ENCODE measurements at places on chromosomes 2 and 18.

- DNase-seq, result no peak
Measured at GRCh38 chr2:239928391-239929350, 96.5 kb downstream of the NDUFA10 start.

DNA sequence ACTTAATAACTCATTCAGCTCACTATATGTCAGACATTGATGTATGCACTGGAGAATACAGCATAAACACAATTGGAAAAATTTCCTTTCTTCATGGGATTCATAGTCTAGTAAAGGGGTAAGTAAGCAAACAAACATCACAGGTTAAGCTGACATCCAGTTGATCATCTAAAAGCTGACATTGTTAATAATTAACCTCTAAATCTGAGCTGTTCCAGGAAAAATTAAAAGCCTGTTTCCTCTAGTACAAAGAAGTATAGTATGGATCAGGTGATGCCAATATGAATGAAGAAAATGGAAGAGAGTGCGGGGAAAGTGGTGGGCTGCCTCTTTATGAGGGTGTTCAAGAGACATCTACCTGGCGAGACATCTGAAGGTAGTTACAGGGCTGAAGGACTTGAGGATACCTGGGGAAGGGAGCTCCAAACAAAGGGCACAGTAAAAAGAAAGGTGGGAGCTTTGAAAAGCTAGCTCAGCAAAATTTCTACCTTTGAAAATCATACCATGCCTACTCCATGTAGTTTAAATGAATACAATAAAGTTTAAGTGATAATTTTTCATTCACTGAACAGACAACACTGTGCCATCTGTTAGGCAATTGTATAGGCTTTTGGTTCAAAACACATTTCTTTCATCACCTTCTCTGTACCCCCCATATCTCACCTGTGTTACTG is 619.3 kb downstream of the TRIB2 start:
- no peak for DNase-seq

DNA sequence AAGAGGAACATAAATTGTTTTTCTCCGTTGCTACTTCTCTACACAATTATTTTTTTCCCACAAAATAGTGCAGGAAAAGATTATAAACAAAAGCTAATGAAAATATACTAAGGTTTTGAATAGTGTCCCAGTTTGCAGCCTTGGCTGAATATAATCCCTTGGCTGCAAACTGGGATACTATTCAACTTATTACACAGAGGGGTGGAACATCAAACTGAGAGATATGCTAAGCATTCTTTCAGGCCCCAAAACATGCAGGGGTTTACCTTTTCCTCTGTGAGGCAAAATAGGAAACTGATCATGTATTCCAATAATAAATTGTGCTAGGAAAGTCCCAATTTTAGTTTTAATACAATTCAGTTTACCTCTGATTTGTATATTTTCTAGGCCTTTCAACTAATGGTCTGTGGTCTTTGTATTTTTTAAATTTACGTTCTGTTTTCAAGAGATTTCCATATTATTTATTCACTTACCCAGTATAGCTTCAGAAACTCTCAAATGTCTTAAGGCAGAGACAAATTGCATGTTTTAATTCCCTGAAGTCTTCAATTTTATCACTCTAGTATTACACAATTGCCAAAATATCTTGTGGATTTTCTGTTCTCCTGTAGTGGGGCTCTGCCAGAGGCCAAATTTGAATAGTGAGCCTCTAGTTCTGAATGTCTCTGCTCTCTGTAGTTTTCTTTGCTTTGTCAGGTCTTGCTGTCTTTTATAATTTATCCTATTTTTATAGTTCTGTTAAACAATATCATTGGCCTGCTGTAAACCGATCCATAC is 63.9 kb downstream of the PPP1R1C start:
- DNase-seq, result no peak

GRCh38 chr18:5840547-5840946 is 54.8 kb downstream of the TMEM200C start:
- DNase-seq, result no peak

DNA sequence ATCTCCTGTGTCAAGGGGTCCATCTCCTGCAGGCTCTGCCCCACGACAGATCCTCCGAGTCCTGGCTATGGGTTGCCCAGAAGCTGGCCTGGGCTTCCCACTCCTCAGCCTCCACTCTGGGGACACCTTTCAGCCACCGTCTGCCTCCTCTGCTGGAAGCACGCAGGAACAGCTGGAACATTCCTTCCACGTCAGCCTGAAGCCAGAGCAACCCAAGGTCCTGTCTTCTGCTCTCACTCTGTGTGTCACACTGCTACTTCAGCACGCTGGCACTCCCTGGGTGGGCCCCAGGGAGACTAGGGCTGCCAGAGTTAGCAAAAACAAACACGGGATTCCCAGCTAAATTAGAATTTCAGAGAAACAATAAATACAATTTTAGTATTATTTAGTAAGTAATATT is 148.8 kb downstream of the HRH4 start:
- DNase-seq, result no peak

GRCh38 chr2:72719416-72719815 is 106.4 kb downstream of the EXOC6B start:
- DNase-seq, result no peak

All from naive thymus-derived CD4-positive, alpha-beta T cell (primary cell).